ENCODE measurements at places on chromosomes 11 and 22.

DNA sequence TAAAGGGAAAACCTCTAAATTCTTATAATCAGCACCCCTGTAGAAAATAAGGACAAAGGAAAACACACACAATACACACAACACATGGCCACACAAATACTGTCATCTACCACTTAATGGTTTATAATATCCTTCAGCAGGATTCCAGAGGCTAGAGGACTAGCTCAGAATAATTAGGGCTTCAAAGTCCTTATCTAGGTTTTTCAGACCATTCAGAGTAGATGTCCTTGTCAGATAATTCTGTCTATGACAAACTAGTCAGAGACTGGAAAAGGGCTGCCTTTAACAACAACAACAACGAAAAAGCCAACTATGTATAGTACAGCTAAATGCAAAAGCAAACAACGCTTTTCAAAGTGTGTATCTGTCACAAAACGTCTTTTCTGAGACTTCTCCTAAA, 456.5 kb upstream of the CNTN5 start:
- no peak for DNase-seq

- no peak for DNase-seq
Observed at GRCh38 chr11:46331282-46331984, 15.8 kb upstream of the DGKZ start.

DNA sequence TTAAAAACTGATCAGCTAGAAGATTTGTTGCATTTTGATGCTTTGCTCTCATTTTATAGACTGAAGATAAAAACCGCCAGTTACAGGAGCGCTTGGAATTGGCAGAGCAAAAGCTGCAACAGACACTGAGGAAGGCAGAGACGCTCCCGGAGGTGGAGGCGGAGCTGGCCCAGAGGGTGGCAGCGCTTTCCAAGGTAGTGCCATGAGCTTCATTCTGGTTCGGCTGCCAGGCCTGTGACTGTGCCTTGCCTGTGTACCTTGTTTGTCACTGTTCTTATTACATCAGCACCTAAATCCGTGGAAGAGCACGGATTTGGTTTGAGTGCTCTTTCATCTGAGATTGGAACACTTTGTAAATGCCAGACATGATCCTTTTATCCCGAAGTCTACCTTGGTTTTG, 61.4 kb downstream of the PPFIA1 start:
- DNase-seq: no peak

DNA sequence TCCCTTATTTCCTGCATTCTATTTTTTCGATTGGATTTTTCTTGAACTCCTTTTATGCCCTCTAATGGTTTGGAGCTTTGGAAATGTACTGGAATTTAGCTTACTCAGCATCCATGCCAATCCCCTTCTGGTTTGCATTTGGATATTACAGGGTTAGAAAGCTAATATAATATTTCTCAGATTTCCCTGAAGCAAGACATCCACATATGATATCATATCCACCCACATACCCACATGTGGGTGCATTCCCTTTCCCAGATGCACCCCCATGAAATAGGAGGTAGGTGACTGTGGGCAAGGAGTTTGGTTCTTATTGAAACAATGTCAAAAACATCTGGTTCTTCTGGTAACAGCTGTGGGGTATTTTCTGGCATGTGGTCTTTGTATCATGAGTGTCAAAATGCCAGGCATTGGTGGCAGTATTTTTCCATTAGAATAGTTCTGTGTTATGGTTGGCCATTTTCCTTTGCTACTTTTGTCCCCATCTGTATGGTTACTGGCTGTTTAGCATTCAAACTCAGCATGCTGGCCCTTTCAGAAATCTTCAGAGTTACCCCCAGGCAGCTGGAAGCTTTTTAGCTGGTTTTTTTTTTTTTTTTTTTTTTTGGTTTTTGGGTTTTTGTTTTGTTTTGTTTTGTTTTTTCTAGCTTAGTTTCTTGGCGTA, 32.7 kb upstream of the DDX10 start:
- no peak for DNase-seq

GRCh38 chr11:27139742-27140367, 99.2 kb downstream of the BBOX1 start:
- no peak for DNase-seq

- DNase-seq: peak; percentile 57
Observed at GRCh38 chr11:69101115-69101791, 52.5 kb downstream of the TPCN2 start.

- DNase-seq: no peak
Observed at GRCh38 chr22:43239193-43239780, 52.4 kb upstream of the TTLL12 start.

GRCh38 chr11:130442737-130443136, 5.7 kb upstream of the ADAMTS15 start:
- no peak for DNase-seq

DNA sequence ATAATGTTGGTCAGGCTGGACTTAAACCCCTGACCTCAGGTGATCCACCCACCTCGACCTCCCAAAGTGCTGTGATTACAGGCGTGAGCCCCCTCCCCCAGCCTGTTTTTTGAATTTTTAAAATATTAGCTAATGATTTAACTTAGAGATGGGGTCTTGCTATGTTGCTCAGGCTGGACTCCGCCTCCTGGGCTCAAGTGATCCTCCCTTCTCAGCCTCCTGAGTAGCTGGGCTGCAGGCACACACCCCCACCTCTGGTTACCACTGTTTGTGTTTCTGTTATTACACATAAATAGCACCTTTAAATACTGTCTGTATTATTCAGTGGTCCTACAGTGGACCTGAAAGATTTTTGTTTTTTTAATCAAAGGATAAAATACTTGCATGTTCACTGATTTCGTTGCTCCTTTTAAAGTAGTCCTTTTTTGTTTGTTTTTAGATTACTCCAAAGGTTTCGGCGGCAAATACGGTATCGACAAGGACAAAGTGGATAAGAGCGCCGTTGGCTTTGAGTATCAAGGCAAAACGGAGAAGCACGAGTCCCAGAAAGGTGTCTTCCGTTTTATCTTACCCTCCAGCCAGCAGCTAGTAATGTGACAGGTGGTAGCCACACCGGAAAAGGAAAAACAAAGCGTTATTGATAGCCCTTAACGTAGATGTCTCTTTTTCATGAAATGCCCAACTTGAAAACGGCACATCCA, 21.1 kb downstream of the CTTN start:
- DNase-seq: no peak
